ENCODE measurements at places on chromosomes 5 and 9. TPM values are rescaled to one million over a fixed set of nuclear protein-coding genes. Genes with fewer than 3 reads are reported as not detected.

GRCh38 chr9:93861736-93862358, 93.3 kb downstream of the BARX1 start:
- H3K27me3 ChIP-seq, result peaks cover 6% of the 10 kb centered on the region
- no peak for DNase-seq
- peaks cover 8% of the 10 kb centered on the region for H3K4me1 ChIP-seq

GRCh38 chr9:105445203-105445881, 2.5 kb upstream of the FSD1L start:
- no peak overlapping the region for H3K27ac ChIP-seq
- no peaks in the 10 kb centered on the region for H3K27me3 ChIP-seq
- no peak for DNase-seq
- H3K36me3 ChIP-seq, result no peaks in the 10 kb centered on the region

The ADAMTS19 gene
- total RNA-seq, result 3.0 TPM

- H3K27me3 ChIP-seq, result no peaks in the 10 kb centered on the region
- DNase-seq, result no peak
- H3K36me3 ChIP-seq, result no peaks in the 10 kb centered on the region
- no peak overlapping the region for H3K4me3 ChIP-seq
Measured at GRCh38 chr5:33850100-33850594, 41.6 kb downstream of the ADAMTS12 start.

- no peaks in the 10 kb centered on the region for H3K36me3 ChIP-seq
- no peak overlapping the region for H3K4me3 ChIP-seq
- DNase-seq, result no peak
Measured at GRCh38 chr5:112010475-112010874, 253.5 kb upstream of the NREP start.

DNA sequence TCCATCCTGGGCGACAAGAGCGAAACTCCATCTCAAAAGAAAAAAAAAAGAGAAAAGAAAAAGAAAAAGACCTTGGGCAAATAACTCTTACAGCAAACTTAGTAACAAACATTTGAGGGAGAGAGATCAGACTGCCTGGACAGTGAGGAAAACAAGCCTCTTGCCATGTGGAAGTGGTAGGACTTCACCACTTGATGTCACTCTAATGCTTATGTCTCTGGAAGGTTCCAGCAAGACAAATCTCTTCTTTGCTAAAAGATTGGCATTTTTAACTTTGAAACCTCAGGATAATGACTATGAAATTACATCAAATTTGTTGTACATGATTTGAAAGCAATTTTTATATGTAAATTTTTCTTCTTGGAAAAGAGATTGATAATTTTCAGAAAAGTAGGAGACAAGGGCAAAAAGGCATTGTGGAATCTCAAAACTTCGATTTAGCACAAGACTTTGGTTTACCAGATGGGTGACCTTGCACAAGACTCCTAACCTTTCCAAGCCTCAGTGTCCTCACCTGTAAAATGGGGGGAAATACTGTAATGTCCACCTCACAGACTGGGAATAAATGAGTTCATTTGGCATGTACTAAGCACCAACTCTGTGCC, 5.4 kb downstream of the ACTL7B start:
- H3K27me3 ChIP-seq, result no peaks in the 10 kb centered on the region
- DNase-seq, result no peak
- H3K36me3 ChIP-seq, result no peaks in the 10 kb centered on the region
- H3K4me1 ChIP-seq, result no peaks in the 10 kb centered on the region
- no peak overlapping the region for H3K4me3 ChIP-seq

All from neural crest cell (in vitro differentiated cells).